ENCODE measurements at places on chromosomes 1 and 21.
A peak's percentile ranks its signal among the peaks of the same experiment; 100 is the strongest.

GRCh38 chr1:201791779-201792173, 37.2 kb upstream of the IPO9 start:
- peak; percentile 59 for DNase-seq

DNA sequence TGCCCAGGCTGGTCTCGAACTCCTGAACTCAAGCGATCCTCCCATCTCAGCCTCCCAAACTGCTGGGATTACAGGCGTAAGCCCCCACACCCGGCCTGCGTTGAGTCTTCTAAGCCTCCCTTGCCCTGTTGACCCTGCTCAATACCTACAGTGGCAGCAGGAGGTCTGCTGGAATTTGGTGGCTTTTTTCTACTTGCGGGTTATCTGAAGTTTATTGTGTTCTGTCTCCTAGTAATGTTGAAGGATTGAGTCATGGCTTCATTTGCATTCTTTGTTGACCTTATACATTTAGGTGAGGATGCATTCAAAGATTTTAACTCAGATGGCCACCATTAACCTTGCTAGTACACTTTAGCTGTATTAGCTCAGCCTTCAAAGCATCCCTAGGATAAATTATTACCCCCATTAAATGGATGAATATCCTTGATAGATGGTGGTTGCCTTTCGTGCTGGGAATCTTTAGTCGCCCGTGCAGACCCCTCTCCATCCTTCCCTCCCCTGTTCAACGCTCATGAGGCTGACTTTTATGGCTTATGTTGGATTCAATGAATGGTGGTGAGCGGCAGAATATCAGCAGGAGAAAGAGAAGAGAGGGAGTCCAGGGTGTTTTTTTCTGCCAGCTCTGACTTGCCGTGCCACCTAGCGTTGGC, 9.7 kb upstream of the NPPB start:
- DNase-seq, result no peak

DNA sequence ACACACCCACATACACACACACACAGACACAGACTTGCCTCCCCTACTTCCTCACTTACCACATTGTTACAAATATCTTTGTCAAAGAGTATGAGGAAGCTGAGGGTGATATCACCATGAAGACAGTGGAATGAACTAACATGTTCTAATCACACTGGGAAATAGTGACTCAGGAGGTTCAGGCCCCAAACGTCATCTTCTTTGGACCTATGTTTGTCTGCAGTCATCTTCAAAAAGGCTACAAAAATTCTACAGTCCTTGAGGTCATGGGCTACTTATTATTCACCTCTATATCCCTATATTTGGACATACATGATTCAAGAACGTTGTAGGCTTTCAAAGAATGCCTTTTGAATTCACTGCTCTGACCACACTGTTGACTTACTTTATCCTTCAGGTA, 2.1 kb upstream of the LCE2C start:
- DNase-seq, result no peak

DNA sequence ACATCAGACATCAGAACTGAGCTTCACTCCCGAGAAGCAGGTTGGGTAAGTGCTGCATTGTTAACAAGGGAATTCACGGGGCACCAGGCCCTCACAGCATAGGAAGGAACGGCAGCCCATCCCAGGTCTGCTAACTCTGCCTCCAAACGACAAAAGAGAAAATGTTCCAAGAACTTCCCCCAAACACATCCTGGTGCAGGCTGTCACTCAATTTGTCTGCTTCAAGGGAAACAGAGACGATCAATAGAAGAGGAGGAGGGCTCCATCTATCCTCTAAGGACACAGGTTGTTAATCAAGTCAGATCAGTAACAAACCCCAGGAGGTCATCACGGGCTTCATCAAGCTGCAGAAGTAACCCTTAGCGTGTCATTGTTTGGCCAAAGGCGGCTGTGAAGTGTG, 3.5 kb upstream of the TSPEAR start:
- no peak for DNase-seq

DNA sequence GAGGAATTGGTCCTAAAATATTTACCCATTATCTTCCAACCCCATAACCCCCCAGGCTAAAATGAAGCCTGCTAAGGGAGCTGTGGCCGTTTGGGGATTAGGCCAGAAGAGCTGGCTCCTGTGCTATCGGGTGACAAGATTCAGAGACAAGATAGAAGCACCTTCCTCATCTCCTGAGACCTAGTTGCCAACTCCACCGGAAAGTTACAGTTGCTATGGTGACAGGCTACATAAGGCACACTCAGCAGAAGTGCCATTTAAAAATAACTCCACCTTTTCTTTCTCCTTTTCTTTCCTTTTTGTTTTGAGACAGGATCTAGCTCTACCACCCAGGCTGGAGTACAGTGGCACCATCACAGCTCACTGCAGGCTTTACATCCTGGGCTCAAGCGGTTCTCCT, 43.6 kb upstream of the ROR1 start:
- no peak for DNase-seq

DNA sequence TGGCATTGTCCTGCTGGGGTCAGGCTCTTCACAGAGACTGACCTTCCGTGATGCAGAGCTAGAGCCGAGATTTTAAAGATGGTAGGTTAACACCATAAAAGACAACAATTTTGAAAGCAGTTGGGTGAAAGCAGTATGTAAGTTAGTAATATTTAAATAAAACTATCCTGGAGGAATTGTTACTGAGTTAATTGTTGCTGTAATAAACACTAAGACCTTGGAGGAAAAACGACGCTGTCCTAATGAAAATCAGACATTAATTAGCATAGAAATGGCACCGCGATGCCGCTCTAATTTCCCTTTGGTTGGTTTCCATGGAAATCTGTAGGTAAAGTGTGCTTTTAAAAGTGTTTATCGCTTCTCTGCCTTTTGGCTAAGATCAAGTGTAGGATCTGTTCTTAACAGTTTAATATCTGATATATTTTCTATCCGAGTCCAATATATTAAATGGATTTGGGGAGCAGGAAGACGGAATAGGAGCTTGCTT, 745 bp upstream of the ANP32E start:
- DNase-seq, result no peak

GRCh38 chr1:47756411-47756810, 240.8 kb downstream of the TRABD2B start:
- DNase-seq, result no peak

GRCh38 chr1:55445416-55445815, 230.3 kb upstream of the USP24 start:
- DNase-seq, result no peak

- no peak for DNase-seq
These were observed 1.6 kb downstream of the COL6A2 start for GRCh38 chr21:46099476-46099875.

- no peak for DNase-seq
These were observed 4.6 kb upstream of the PRDM16 start for GRCh38 chr1:3064296-3064850.

DNA sequence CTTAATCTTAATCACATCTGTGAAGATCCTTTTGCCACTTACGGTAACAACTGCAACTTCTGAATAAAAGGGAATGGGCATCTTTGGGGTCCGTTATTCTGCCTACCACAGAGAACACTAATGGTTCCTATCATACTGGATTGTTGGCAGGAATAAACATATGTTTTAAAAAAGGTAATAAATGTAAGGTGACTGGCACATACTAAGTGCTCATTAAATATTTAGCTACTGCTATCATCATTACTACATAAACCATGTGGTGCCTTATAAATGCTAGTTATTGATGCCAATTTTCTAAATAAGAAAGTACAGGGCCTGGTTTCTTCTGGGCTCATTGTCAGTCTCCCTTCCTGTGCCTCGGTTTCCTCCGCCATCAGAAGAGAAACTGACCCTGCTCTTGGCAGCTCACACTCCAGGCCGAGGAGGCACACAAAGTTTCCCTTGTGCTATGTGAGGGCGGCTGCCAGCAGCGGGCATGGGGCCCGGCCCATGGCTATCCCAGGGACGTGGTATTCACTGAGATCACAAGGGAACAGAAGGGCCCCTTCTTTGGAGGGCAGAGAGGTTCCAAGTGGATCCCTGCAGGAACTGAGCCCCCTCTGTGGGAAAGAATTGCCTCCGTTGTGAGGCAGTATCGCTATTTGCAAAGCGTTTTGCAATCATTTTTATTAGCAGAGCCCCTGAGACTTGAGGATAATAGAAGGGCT, 26.2 kb downstream of the NAV1 start:
- no peak for DNase-seq

GRCh38 chr1:201363467-201363866, 14.0 kb downstream of the TNNT2 start:
- DNase-seq, result no peak

- no peak for DNase-seq
These were observed at the start of gene FMO5 for GRCh38 chr1:147225193-147225730. Gene FMO5 (minus strand): TSS chr1:147225339. CDS start chr1:147225029, 310 bp downstream.

DNA sequence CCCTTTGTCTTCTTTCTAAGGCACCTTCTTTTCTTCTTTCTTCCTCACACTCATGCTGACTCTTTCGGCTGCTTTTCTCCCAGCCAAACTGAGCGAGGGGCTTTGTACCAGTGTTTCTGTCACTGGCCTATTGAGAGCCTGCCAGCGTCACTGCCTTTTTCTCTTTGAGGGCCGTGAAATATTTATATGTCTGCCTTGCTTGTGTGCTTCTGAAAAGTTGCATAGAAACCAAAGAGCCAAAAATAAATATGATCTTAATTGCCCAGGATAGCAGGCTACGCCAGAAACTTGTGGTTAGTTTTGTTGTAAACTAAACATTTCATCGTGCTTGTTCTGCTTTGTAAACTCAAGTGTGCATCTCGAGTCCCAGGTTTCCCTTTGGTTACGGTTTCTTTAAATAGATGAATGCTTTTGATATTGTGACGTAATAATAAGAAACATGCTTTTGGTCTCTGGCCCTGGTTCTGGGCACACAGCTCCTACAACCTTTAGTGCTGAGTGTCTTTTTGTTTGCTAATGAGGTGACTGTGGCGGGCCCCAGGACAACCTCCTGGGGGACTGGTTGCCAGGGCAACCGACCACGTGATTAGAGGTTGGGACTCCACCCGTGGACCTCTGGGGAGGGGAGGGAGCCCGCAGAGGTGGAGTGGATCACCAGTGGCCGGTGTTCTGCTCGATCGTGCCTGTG, 10.8 kb downstream of the SLC37A1 start:
- no peak for DNase-seq

DNA sequence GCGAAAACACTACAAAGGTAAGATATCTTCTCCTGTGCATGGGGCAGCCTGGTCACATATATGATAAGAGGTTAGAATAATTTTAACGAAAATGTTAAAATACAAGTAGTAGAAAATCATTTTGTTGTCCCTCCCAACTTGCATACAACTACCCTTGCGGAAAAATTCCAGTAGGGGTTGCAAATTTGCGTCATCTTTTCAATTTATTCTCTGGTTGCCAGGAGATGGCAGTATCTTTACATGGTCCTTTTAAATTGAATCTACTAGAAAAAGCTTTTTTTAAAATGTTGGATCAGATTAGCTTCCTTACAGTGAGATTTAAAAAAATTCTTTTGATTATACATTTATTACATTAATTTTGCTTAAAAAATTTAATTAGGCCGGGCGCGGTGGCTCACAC, 10.9 kb downstream of the S100PBP start:
- no peak for DNase-seq

- no peak for DNase-seq
These were observed 55.8 kb upstream of the CLDN14 start for GRCh38 chr21:36535618-36536241.

DNA sequence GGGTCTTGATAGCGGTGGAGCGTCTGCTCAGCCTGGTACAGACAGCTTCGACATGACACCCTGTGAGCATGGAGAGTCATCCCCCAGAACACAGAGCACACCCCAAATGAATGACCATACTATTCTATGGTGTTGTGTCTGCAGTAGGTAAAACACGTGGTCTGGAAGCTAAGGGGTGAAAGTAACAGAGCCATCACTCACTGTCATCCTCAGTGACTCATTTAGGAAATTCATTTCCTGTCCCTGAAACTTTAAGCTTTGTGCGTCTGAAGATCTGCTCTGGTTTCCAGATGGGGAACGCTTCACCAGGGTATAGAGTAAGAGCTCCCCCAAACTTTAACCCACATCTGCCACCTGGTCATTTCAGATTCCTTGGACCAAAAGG, 94.8 kb upstream of the DISP3 start:
- no peak for DNase-seq

DNA sequence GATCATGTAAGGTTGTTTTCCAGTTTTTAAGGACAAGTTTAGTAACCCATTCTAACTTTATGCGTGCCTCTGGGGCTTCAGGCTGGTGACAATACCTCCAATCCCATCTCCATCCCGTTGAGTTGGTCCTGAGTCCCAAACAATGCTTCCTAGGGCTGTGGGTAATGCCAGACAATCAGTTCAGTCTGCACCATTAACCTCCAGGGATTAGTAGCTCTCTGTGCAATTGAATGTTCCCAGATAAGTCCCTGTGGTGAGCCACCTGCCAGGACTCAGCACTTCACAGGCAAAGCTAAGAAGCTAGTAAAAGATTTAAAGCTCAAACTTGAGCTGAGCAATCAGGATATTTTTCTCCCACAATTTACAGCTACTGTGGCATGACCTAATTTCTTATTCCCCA, 462.2 kb upstream of the PTBP2 start:
- DNase-seq, result no peak

GRCh38 chr1:17914987-17915386, 159.9 kb downstream of the ACTL8 start:
- no peak for DNase-seq

- no peak for DNase-seq
These were observed at the start of gene MAN1A2 for GRCh38 chr1:117367046-117368025. Gene MAN1A2 (plus strand): TSS chr1:117367449. CDS start chr1:117368184, 735 bp downstream.

DNA sequence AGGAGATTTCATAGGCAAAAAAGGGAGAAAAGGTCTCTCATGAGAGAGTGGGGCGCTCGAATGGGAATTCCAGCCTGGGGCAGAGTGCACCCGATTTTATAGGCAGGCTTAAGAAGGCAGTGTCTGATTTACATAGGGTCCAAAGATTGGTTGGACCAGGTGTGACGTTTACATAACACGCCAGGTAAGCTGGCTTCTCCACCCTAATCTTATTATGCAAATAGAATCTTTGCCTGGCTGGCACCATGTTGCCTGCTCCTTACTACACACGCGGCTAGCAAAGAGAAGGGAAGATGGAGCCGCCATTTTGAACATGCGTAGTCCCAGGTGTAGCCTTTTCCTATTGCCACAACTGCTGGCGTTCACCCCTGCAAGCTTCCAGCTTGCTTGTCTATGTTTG, 103.7 kb downstream of the SLC16A1 start:
- no peak for DNase-seq

DNA sequence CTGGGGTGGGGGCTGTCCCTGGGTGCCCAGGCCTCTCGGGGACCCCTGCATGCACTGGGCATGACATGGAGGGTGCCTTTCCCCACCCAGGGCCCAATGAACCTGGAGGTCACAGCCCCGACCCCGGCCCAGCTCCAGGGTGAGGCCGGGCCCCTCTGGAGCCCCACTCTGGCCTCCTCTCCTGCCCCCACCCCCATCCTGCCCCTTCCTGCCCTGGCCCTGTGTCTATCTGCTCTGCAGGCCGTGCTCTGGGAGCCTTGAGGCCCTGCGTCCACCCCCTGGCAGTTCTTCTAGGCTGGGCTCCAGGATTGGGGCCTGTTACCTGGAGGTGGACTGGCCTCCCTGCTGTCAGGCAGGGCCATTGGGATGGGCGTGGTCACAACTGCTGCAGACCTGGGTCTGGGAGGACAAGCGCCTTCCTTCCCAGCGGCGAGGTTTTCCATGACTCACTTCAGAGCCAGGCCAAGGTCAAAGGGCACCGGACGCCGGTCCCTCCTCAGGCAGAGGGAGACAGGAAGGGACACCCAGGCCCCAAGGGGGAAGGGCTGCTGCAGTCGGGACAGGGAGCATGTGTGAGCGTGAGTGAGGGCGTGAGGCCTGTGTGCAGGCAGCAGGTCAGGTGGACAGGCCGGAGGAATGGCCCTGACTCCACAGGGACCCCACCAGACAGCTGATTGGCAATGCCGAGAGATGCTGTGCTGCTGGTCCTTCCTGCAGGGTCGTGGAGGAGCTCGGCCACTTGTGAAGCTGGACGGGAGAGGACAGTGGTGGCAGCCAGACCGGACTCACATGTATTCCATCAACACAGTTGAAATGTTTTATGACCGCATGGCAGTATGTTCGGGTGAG, 31.1 kb upstream of the POFUT2 start:
- no peak for DNase-seq
